Renal cortex interstitium (tissue), 15 donors: ENCODE measurements at places on chromosomes 7 and 10. TPM values are rescaled to one million over a fixed set of nuclear protein-coding genes. Genes with fewer than 3 reads are reported as not detected.

The NME8 gene
- polyA plus RNA-seq: 0.17 TPM

The SPDYE11 gene
- polyA plus RNA-seq: 0.47 TPM

The TSPAN14 gene
- polyA plus RNA-seq: 93.3 TPM

The EPO gene
- 0.14 TPM for polyA plus RNA-seq

The ABCB4 gene
- polyA plus RNA-seq: 3.3 TPM

The TMEM236 gene
- polyA plus RNA-seq: 0.29 TPM

GRCh38 chr10:103396789-103397087, 312 bp downstream of the PDCD11 start:
- no peak for DNase-seq

GRCh38 chr10:47022311-47023131, 111.3 kb downstream of the PTPN20 start:
- no peak for DNase-seq

DNA sequence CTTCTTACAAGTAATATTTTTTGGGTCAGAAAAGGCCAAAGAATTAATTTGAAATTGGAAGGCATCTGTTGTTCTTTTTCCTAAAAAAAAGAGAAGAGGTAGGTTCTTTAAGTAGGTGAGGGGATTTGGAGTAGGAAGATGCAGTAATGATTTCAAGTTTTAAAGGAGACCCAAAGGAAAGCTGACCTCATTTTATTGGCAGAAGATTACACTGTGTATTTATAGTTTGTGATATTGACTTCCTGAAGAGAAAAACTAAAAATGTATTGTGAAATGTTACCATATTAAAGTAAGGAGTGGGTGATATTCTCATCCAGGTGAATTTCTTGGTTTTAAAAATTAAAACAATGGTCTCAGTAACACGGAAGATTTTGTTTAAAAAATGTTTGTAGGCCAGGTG, 56.6 kb upstream of the CELF2 start:
- no peak for DNase-seq

GRCh38 chr7:91320366-91321078, 56.3 kb downstream of the FZD1 start:
- DNase-seq: no peak

DNA sequence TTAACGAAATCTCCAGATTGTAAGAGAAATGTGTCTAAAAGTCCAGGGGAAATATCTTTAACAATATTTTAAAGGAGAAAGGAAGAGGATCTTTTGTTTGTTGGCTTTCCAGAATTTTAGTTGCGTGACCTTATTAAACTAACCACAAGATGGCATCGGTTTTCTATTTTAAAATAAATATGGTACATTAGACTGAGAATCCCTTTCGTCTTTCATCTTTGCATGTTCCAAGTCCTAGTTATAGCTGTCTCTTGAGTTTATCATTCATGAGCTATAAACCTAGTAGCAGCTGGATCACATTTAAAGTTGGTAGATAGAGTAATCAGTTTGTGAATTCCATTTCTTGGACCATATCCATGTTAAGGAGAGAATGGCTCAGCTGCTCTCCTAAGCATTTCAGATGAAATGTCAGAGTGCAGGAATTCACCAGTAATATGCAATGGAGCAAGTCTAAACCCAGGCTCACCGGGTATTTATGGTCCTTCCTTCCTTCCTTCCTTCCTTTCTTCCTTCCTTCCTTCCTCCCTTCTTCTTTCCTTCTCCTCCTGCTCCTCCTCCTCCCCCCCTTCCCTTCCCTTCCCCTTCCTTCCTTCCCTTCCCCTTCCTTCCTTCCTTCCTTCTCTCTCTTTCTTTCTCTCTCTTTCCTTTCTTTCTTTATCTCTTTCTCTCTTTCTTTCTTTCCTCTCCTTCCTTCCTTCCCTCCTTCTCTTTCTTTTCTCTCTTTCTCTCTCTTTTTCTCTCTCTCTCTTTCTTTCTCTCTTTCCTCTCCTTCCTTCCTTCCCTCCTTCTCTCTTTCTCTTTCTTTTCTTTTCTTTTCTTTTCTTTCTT, 57.8 kb upstream of the RAB18 start:
- DNase-seq: peak; percentile 3

DNA sequence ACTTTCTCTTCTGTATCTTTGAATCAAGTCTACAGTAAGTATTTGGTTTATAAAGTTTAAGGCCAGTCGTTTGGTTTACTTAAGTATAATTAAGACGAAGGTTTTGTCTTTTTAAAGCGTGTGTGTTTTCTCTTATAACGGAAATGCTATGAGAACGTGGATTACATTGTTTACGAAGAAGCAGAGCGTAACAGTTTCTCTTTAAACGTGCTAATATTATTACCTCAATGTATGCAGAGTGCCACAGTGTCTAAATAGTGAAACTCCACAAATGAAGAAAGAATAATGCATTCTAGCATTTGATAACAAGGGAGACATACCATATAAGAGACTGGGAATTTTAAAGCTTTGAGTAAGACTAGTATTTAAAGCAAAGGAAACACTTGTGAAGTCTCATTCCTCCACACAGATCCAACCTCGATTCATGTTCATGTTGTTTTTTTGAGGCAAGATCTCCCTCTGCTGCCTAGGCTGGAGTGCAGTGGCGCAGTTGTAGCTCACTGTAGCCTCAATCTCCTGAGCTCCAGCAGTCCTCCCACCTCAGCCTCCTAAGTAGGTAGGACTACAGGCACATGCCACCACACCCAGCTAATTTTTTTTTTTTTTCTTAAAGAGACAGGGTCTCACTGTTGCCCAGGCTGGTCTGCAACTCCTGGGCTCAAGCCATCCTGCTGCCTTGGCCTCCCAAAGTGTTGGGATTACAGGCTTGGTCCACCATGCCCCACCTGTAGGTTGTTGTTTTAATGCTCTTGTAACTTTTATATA, 75.1 kb downstream of the ANKRD61 start:
- DNase-seq: peak; percentile 11

GRCh38 chr10:112649822-112650152, 202.8 kb downstream of the VTI1A start:
- no peak for DNase-seq
